ENCODE measurements at places on chromosomes 7 and 10. TPM values are rescaled to one million over a fixed set of nuclear protein-coding genes. Genes with fewer than 3 reads are reported as not detected.

Gene LRRD1
- total RNA-seq = not detected

Gene ICA1
- total RNA-seq = 12.8 TPM

Gene VPS37D
- 0.76 TPM for total RNA-seq

Gene CCDC126
- 7.5 TPM for total RNA-seq

Gene CUBN
- total RNA-seq = 3.1 TPM

Gene CC2D2B
- total RNA-seq = 0.17 TPM

Gene CALHM3
- not detected for total RNA-seq

DNA sequence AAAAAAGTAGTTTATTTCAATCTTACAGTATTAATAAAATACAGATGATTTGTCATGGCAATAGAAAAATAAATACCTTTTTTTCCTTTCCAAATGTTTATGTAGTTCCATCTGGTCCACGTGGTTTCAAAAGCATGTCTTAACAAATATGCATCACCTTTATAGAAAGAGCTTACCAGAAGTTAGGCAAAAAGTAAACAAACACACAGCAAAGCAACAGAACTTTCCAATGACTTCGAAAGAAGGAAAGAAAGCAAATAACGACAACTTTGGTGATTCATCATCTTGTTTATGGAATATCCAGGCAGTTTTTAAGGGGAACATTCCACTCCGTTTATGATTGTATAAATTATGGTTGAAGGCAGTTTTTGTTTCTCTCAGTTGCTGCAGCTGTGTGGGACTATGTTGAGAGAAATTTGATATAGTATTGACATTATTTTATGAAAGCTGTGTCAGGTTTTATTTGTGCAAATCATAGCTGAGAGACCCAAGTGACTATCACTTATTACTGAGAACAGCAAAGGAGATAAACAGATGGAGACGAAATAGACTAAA, 203.1 kb downstream of the CDC14C start:
- H3K36me3 ChIP-seq = no peaks in the 10 kb centered on the region
- DNase-seq = no peak
- H3K27ac ChIP-seq = no peak overlapping the region

- peaks cover 18% of the 10 kb centered on the region for H3K27me3 ChIP-seq
- no peak for DNase-seq
- no peak overlapping the region for H3K4me3 ChIP-seq
- H3K4me1 ChIP-seq = no peaks in the 10 kb centered on the region
Measured at GRCh38 chr7:4111166-4111565, 570.9 kb upstream of the FOXK1 start.

- H3K27ac ChIP-seq = no peak overlapping the region
- no peaks in the 10 kb centered on the region for H3K36me3 ChIP-seq
- no peaks in the 10 kb centered on the region for H3K4me1 ChIP-seq
- no peaks in the 10 kb centered on the region for H3K27me3 ChIP-seq
- no peak overlapping the region for H3K4me3 ChIP-seq
Measured at GRCh38 chr7:103879411-103879810, 110.0 kb downstream of the RELN start.

DNA sequence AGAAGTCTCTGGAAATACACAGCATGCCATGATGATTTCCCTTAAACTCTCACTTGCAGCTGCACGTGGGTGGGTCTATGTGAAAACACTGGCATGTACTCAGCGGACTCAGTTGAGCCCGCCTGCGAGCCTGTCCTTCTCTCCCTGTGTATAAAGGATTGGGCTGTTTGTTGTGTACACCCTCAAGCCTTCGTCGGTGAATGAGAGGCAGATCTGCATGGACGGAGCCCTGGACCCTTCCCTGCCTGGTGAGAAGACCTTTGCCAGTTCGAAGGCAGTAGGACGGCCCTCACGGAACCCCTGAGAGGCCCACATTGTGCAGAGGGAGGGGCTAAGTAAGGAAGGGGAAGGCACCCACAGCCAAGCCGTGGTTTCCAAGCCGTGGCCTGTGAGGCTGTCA, 121.2 kb downstream of the WDFY4 start:
- H3K36me3 ChIP-seq = no peaks in the 10 kb centered on the region
- H3K27ac ChIP-seq = no peak overlapping the region
- no peak overlapping the region for H3K4me3 ChIP-seq
- H3K27me3 ChIP-seq = no peaks in the 10 kb centered on the region
- no peaks in the 10 kb centered on the region for H3K4me1 ChIP-seq

DNA sequence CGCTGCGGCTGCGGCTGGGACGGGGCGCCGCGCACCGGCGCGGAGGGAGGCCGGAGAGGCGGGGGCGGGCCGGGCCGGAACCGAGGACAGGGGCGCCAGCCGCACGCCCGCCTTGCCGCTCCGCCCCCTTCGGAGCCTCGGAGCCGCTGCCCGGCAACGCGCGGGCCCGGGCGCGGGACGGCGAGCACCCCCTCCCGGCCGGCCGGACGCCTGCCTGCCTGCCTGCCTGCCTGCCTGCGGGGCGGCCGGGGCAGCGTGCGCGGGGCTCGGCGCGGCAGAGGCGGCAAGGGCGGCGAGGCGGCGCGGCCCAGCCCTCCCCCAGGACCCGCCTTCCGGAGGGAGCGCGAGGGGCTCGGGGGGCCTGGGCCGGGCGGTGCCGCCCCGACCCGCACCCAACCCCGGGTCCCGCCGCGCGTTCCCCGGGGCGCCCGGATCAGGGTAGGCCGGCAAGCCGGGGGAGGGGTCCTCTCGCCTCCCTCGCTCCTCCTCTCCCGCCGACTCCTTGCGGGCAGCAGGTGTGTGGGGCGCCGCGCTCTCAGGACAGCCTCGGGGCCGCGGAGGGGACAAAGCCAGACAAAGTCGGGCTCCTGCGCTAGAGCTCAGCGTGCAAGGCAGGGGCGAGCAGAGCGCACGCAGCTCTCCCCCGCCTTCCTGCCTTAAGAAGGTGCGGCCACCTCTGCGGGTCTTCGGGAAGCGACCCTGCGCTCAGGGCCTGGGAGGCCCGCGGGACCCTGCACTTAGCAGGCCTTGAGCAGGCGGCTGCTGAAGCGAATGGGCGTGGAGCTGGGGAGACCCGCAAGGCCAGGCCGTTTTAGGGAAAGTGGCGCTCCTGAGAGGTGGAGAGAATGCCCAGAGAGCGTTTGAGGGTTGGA, at the start of gene KIAA1549:
Gene KIAA1549, minus strand, starts transcription at position 58 of the 872 bp plus-strand sequence. CDS start 120 bp downstream, outside the sequence.
- H3K4me1 ChIP-seq = peaks cover 18% of the 10 kb centered on the region
- H3K27me3 ChIP-seq = peaks cover 49% of the 10 kb centered on the region
- peak within 1 kb of the TSS; percentile 94 for H3K4me3 ChIP-seq
- no peak within 1 kb of the TSS for H3K27ac ChIP-seq
- H3K36me3 ChIP-seq = no peaks in the 10 kb centered on the region

DNA sequence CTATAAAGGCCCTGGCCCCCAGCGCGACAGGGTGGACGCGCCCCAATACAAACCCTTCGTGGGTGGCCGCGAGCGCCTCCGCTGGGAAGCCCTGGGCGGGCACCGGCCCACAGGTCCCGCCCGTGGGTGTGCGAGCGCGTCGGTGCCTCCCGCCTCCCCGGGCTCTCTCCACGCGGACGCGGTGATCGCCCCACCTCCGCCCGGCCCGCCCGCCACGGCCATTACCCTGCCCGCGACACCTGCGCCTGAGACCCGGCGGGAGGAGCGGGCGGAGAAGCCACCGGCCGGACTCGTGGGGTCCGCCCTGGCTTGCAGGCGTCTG, 81.2 kb downstream of the PAX2 start:
- no peak for DNase-seq
- H3K27me3 ChIP-seq = peaks cover 47% of the 10 kb centered on the region
- H3K36me3 ChIP-seq = peaks cover 19% of the 10 kb centered on the region
- H3K4me3 ChIP-seq = peak overlapping the region; percentile 93

DNA sequence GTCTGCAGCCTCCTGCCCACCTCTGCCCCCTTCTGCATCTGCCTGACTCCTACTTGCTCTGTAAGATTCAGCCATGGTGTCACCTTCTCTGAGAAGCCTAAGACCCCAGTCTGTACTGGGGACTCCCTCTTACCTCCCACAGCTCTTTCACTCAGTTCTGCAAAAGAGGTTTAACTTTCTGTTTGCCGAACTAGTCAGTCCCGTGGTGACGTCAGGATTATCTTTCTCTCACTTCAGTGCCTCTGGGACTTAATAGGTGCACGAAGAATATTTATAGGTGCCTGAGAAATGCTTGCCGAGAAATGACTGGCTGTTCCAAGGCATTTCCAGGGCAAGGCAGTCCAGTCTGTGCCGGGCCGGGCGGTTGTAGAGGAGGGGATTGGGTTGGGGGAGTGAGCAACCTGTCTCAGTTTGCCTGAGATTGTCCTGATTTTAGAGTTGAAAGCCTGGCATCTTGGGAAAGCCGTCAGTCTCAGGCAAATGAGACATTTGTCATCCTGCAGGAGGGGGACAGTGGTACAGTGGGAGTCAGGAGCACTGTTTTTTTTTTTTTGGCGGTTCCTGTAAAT, 227.5 kb upstream of the NPVF start:
- H3K27me3 ChIP-seq = peaks cover 18% of the 10 kb centered on the region
- peaks cover 2% of the 10 kb centered on the region for H3K4me1 ChIP-seq
- no peak overlapping the region for H3K4me3 ChIP-seq
- no peak for DNase-seq

GRCh38 chr7:158809596-158809995, 19.7 kb downstream of the ESYT2 start:
- peaks cover 6% of the 10 kb centered on the region for H3K36me3 ChIP-seq
- H3K27ac ChIP-seq = peak overlapping the region; percentile 100
- H3K27me3 ChIP-seq = no peaks in the 10 kb centered on the region
- H3K4me1 ChIP-seq = peaks cover 57% of the 10 kb centered on the region
- DNase-seq = no peak

GRCh38 chr7:67653856-67654454, 657.3 kb downstream of the TYW1 start:
- DNase-seq = no peak
- no peak overlapping the region for H3K27ac ChIP-seq
- H3K4me3 ChIP-seq = no peak overlapping the region
- no peaks in the 10 kb centered on the region for H3K4me1 ChIP-seq

DNA sequence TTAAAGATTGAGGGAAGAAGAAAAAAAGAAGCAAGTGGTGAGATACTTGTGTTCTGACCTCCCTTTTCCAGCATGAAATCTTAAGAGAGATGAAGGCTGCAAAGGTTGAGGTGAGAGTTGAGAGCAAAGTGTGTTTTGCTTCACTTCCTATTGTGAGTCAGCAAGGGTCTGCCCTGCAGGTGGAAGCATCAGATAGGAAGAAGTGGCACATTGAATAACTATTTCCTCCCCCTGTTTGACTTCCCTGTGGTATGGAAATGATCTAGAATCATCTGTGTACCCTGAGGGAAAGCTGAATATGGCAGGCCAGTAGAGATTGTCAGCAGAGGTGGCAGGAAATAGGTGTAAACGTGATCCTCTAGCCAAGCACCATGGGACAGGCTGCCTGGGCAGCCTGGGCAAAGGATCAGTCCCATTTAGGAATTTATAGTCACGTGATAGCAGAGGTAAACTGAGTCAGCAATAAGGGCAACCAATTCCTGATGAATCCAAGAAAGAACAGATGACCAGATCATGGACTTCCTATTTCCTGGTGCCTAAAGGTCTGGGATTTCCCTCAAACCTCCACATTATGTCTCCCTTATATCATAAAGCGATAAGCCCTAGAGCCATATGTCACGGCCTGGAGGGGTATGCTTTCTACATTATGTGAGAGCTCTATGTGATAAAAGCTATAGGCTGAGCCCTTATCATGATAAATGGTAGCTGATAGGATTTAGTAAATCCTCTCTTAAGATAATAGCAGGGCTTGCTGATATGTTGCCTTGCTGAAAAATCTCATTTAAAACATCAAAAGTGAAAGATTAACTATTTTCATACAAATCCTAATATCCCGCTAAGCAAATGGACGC, 287.0 kb downstream of the MDFIC start:
- H3K4me1 ChIP-seq = peaks cover 12% of the 10 kb centered on the region
- H3K27ac ChIP-seq = no peak overlapping the region
- no peak for DNase-seq
- no peak overlapping the region for H3K4me3 ChIP-seq
- no peaks in the 10 kb centered on the region for H3K27me3 ChIP-seq

GRCh38 chr10:58704671-58705141, 192.0 kb downstream of the BICC1 start:
- H3K27ac ChIP-seq = no peak overlapping the region
- no peak for DNase-seq
- peaks cover 4% of the 10 kb centered on the region for H3K4me1 ChIP-seq
- H3K4me3 ChIP-seq = no peak overlapping the region

- H3K4me1 ChIP-seq = peaks cover 18% of the 10 kb centered on the region
- H3K27ac ChIP-seq = no peak overlapping the region
- no peak overlapping the region for H3K4me3 ChIP-seq
- DNase-seq = no peak
Measured at GRCh38 chr10:63593576-63593975, 72.4 kb downstream of the REEP3 start.

GRCh38 chr10:14391342-14391741, 60.6 kb upstream of the FRMD4A start:
- H3K4me3 ChIP-seq = no peak overlapping the region
- peaks cover 5% of the 10 kb centered on the region for H3K27me3 ChIP-seq
- H3K4me1 ChIP-seq = peaks cover 11% of the 10 kb centered on the region

- no peaks in the 10 kb centered on the region for H3K36me3 ChIP-seq
- no peak for DNase-seq
- H3K27me3 ChIP-seq = no peaks in the 10 kb centered on the region
- H3K27ac ChIP-seq = no peak overlapping the region
- peak overlapping the region; percentile 28 for H3K4me3 ChIP-seq
- peaks cover 15% of the 10 kb centered on the region for H3K4me1 ChIP-seq
Measured at GRCh38 chr10:133273534-133274143, 3.0 kb downstream of the ADAM8 start.

DNA sequence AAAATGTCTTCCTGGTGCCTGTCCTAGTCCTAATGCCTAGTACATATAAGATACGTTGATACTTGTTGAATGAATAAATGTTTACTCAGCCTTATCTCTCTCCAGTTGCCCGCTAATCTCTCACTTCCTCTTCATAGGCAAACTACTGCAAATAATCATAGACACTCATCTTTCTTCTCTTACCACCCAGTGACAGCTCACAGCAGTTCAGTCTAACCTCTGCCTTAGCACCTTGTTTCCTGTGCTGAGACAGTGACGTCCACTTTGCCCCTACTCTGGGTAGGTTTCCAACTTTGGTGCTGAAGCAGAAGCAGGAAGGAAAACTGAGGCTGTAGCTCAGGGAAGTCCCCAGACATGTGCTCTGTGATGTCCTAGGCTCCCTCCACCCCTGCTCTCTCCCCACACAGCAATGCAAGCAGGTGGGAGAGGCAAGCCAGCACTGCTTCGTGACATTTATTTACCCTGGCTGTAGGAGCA, 45.5 kb upstream of the RHOBTB1 start:
- H3K4me3 ChIP-seq = no peak overlapping the region
- H3K4me1 ChIP-seq = no peaks in the 10 kb centered on the region
- peaks cover 3% of the 10 kb centered on the region for H3K36me3 ChIP-seq

DNA sequence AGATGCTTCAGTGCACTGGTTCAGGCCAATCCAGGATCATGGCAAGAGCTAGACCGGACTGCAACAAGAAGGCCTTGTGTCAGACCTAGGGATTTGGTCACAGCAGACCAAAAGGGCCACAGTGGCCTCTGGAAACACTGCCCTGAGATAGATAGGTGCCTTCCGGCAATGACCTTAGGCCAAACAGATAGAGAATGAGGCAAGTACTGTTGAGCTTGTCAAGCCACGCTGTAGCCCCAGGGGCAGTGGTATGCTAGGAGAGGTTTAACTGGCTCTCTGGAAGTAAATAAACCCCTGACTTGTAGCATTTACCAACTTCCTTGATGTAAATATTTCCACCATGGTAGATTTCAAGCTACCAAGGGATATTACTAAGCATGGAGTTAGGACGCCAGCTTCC, 197.5 kb downstream of the GRID1 start:
- H3K36me3 ChIP-seq = no peaks in the 10 kb centered on the region
- H3K4me3 ChIP-seq = no peak overlapping the region
- no peak overlapping the region for H3K27ac ChIP-seq
- peaks cover 2% of the 10 kb centered on the region for H3K4me1 ChIP-seq

- no peak overlapping the region for H3K27ac ChIP-seq
- no peak overlapping the region for H3K4me3 ChIP-seq
- no peak for DNase-seq
- no peaks in the 10 kb centered on the region for H3K36me3 ChIP-seq
- peaks cover 2% of the 10 kb centered on the region for H3K4me1 ChIP-seq
- peaks cover 24% of the 10 kb centered on the region for H3K27me3 ChIP-seq
Measured at GRCh38 chr7:101707587-101707986, 78.5 kb upstream of the MYL10 start.

Measured in T-helper 17 cell (primary cell).